AG08395 (cell line): ENCODE measurements at places on chromosomes 1 and 21.

DNA sequence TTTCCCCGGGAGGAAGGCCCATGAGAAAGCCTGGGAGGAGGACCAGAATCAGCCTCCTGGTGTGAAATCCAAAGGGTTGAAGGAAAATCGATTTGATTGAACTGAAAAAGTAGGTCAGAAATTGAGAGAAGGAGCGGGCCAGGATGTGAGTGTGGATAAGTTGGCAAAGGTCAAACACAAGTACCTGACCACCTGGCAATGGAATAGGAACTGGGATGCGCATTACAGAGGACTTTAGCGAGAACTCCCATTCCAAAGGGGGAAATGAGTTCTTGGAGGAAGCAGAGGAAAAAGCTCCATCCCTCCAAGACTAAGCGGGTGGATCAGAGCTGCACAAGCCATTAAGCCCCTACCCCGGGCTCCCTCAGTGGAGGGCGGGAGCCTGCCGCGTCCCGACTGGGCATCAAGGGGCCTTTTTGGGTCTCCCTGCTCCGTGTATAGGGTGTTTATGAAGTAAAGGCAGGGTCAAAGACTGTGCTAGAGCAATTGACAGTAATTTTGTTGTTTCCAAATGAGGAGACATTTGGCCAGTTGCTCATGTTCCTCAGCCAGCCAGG lies 56.4 kb downstream of the TGFB2 start:
- no peak for DNase-seq

GRCh38 chr1:32960819-32961355 lies 3.7 kb downstream of the RNF19B start:
- no peak for DNase-seq

GRCh38 chr1:29458737-29459619 lies 222.7 kb downstream of the PTPRU start:
- no peak for DNase-seq

DNA sequence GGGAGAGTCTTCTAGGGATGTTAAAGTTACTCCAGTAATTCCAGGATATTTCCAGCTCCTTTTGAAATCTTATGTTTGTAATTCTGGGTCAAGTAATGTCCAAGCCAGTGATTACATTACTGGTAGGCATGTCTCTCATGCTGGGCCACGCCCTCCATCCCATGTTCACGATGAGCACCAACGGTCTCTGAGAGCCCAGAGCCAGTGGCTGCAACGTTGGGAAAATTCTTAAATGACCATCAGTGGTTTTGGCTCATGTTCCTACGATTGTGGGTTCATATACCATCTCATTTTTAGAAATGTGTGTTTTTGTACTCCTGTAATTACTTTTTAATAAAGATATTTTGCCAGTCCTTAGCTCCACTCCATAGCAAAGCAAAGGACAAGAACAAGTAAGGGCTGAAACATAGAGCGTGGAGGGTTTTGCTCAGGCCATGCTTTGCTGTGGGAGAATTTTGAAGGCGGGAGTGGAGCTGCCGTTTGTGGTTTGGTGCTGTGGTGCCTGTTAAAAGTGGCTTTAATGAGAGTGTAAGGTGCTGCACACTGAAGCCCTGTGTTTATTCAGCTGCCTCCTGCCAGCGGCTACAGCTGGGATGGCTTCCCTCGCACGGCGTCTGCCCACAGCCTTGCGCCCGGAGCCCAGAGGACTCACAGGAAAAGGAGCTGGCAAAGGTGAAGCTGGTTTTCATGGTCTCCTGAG lies 28.9 kb downstream of the VANGL1 start:
- DNase-seq: no peak

DNA sequence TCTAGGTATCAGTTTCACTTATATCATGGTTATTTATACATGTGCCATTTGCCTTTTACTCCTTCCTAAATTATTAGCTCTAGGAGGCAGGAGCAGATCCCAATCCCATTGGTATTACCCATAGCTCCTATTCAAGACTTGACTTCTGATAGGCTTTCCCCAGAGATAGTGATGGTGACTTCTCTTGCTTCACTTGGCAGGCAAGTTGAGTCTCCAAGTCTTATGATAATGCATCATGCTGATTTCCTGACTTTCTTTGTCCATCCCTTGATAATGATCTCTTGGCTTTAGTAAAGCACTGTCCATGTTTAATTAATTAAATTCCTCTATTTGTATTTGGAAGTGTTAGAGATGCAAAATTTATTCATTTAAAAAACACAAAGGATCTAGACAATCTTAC lies 253.5 kb upstream of the ADAMTS5 start:
- no peak for DNase-seq

DNA sequence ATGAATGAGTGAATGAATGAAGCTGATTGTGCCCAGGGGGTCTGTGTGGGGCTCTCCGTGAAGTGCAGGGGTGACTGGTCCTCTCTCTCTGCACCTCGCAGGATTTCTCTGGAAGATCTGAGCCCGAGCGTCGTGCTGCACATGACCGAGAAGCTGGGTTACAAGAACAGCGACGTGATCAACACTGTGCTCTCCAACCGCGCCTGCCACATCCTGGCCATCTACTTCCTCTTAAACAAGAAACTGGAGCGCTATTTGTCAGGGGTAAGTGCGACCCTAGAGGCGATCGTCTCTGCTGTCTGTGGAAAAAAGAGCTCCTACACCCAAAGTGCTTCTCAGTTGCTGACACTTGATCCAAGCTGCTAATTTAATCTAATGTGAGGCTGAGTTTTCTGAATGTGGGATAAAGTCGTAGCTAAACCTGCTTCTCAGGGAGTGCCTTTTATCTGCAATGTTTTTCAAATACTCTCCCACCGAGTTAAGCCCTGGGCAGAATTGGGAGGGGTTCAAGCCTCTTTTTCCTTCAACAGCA lies 101.7 kb downstream of the HUNK start:
- DNase-seq: no peak

DNA sequence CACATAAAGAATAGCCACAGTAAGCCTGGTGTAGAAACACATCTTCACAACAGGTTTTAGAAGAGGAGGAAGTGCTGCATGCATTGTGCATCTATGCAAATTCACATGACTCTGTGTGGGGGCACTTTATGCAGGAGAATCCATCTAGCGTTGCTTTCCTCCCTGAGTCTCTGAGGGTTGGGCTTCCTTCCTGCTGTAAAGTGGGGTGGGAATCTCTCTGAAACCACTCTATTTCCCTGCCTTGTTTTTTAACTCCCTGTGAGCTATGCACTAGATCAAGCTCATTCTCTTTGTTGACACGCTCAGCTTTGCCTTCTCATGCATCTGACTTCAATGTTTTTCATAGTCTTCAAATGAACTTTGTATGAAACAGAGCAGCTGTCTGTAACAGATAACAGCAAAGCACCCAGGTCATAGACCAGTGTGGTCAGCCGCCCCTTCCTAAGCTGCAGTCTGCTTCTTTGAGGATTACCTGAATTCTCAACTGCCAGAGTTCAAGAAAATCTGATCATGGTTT lies 102.7 kb upstream of the DPH5 start:
- no peak for DNase-seq

GRCh38 chr21:25566645-25567044 lies 40.6 kb downstream of the MRPL39 start:
- no peak for DNase-seq

DNA sequence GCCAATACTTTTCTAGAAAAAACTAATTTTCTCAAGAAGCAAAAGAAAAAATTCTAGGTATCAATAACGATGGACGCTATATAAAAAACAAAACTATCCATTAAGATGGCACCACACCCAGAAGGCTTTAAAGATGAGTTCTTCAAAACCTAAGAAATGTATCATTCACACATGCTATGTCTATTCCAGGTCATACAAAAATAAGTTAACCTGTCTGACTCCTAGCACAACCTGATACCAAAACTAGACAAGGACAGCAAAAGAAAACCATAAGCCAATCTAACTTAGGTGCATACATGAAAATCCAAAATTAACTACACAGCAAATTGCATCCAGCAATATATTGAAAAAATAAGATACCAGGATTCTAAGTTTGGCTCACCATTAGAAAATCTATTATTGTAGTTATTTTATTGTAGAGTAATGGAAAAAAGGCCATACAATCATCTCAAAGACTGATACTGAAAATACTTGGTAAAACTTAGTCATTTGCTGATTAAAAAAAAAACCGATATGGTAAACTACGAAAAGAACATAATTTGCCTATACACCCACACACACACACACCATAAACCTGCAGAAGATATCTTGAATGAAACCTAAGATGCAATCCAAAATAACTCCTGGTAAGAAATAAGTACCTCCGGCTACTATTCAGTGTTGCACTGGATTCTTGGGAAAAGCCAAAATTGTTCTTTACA lies 55.0 kb downstream of the TRAF5 start:
- no peak for DNase-seq

DNA sequence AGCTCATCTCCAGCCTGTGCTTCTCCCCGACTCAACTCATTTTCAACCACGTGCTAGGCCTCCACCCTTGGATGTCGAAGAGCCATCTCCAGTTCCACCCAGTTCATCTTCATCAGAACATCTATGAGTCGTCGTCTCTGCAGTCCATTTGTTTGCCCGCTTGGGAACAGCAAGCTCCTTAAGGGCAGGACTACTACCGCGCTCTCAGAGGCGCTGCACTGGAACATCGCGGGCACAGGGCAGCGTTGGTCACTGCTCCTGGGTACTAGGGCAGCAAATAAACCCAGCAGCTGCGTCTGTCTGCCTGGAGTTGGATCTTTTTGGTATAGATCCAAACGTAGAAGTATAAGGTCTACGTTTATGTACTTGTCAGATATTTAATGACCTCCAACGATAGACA lies 478 bp upstream of the PRDM2 start:
- DNase-seq: no peak

GRCh38 chr1:15224974-15225373 lies 22.0 kb upstream of the FHAD1 start:
- no peak for DNase-seq

DNA sequence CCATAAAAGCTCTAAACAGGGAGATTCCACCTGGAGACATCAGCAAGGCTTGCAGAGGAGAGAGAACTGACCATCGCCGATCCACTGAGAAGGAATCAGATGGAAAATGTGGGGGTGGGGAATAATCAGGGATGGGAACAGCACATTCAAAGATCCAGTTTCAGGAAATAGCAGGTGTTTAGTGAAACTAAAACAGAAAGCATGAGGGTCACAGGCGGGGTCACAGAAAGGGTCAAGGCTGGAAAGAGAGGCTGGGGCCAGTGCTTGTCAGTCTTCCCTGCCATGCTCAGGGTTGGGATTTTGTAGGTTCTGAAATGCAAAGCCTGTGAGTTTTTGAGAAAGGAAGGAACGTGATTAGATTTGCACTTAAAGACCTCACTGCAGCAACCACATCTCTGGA lies 103.2 kb downstream of the HLCS start:
- no peak for DNase-seq

GRCh38 chr1:29055160-29055559 lies 68.5 kb downstream of the TMEM200B start:
- no peak for DNase-seq

- DNase-seq: no peak
These were observed 19.3 kb downstream of the BEND5 start for GRCh38 chr1:48757363-48757762.

GRCh38 chr1:222950892-222951291 lies 136.1 kb downstream of the DISP1 start:
- DNase-seq: no peak

GRCh38 chr1:74012583-74012982 lies 185.4 kb downstream of the LRRIQ3 start:
- DNase-seq: no peak

GRCh38 chr1:233261695-233262094 lies 33.8 kb downstream of the PCNX2 start:
- DNase-seq: no peak

GRCh38 chr1:26283871-26284596 lies 4.1 kb downstream of the SH3BGRL3 start:
- DNase-seq: no peak

DNA sequence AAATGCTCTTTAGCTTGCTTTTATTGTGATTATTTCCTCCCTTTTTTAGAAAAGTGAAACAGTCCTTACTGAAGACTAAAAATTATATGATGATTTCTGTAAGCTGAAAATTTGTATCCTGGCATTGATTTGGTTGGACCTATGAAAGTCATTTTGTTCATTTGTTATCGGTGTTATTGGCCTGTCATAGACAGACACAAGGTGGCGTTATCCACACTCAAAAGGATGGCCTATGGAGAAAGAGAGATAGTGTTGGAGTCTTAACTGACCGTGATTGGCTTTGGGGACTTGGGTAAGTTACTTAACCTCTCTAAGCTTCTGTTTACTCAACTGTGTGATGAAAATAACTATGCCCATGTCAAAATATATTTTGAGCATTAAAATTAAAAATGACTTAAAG lies 203.6 kb upstream of the CHODL start:
- DNase-seq: no peak

DNA sequence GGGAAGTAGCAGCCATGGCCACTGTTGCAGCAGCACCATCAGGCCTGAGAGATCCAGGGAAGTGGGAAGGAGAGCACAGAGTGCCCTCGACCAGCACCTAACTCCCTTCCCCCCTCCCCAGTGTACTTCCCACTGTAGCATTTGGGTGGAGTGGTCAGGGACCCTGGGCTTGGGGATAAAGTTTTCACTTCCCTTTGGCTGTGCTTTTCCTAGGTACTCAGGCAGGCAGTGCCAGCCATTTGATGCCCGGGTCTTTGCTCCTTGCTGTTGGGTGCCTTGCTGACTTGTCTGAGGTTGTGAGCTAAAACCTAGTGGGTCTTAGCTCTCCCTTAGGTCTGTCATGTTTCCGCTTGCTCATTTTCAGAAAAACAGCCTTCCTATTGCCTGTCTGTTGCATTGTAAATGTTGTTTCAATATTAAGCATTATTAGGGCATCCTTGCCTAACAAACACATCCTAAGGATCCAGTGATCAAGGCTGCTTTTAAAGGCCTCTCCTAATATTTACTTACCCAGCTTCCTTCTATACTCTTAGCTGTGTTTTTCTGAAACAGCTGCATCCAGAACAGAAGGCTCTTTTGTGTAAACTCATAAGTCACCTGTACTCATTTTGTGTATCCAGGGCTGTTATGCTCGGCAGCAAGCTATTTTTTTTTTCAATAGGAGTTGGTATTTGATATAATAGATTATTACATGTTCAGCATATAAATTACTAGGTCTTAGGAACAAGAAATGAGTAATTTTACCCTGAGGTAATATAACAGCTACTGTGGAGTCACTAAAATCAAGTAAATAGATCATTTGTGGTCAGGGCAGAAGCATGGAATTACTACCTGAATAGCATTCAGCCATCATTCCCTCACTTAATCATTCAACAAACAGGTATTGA lies 418.6 kb upstream of the PROX1 start:
- DNase-seq: no peak

GRCh38 chr1:21247892-21248715 lies 42.2 kb downstream of the ECE1 start:
- DNase-seq: no peak

- no peak for DNase-seq
These were observed 8.1 kb downstream of the PCAT6 start for GRCh38 chr1:202818819-202819218.
